ENCODE measurements at places on chromosomes 7 and 10.

- DNase-seq: no peak
These were observed 45.1 kb downstream of the WIPI2 start for GRCh38 chr7:5234852-5235831.

DNA sequence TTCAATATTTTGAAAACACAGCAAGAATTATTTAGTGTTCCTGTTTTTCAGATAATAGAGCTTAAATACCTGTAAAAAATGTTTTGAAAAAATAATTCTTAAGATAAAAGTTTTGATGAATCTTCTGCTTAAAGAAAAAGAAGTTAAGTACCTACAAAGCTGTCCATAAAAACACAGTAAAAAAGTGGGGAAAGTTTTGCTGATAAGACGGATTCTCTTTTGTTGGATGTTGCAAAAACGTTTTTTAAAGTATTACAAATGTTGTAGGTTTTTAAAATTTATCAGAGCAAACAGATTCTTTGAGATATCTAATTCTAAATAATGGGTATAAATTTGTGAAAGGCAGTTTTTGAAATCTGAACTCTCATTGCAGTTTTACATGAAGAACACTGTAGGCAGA lies 12.2 kb downstream of the DMTF1 start:
- no peak for DNase-seq

DNA sequence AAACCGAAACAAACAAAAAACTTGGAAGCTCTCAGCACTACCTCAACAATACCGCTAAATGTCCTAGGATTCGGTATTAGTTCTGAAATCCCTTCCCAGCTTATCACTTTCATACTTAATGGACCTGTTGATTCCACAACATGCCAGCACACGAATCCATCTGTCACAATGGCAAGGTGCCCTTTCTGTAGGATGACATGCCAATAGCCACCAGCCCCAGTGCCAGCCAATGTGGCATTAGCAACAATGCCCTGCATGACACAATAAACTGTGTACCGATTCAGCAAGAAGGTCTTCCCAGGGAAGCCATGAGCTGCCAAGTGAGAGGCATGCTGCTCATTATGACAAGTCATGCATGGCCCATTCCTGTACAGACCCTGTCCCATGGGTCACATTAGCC lies 35.6 kb upstream of the CHCHD3 start:
- DNase-seq: no peak

DNA sequence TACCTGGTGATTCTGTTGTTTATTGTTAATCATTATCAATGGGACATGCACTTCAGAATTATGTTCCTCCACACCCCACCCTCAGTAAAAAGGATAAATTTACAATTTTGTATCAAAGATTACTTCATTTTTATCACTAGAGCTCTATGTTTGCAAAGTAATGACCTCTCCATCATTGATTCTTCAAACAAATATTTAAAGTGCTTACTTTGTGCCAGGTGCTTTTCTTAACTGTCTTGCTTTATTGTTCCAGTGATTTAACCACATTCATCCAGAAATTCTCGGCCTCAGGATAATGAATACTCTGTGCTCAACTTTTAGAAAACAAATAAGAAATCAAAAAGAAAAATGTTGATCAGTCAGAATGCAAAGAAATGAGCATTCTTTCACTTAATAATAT lies 144.9 kb upstream of the FOXP2 start:
- DNase-seq: no peak

DNA sequence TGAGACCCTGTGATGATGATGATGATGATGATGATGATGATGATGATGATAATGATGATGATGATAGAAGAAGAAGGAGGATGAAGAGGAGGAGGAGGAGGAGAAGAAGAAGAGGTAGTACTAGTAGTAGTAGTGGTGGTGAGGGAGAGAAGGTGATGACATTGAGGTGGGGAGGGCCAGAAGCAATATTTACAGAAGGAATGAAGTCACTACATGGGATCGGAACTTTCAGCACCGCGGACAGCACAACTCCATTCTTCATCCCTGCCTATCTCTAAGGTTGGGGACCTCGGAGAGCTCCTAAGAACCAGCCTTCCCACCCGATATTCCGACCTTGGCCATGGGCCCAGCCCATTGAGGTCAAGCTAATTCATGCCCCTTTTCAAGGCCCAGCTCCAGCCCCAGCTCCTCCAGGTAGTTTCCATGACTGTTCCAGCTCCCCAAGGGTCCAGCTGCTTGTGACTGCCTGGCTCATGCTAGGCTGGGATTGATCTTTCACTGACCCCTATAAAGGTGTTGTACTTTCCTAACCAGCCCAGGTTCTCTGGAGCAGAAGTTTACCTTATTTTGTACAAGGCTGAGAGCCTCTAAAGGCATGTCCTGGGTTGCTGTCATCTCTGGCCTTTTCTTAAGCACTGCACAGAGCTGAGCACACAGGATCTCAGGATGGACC lies 10.3 kb downstream of the CRHR2 start:
- peak; percentile 58 for DNase-seq

- DNase-seq: no peak
These were observed 132.7 kb upstream of the RHOBTB1 start for GRCh38 chr10:61076572-61077114.

DNA sequence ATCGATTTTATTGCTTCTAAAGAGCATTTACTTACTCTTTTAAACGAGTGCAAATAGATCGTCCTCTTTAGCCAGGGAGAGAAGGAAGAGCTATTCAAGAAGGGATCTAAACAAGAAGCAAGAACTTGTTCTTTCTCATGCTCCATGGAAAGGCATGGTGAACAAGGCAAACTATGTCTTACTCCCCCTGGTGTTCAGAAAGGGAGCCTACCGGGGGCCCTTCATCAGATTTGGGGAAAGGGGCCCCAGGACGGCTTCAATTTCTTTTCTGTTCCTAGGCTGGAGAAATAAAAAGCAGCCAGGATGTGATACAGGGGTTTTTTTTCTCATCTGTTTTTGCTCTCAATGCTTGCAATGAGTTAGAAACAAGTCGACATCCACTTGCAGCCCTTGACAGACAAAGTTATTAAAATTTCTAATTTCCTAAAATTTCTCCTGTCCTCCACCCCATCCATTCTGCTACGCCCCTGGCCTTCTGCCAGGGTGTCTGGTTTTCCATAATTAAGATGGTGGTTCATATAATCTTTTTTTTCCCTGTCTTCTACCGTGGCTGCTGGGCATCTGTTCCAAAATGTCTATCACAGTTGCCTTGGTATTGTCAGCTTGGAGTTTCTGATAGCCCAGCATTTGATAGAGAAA lies 214.4 kb downstream of the CREB5 start:
- DNase-seq: no peak

DNA sequence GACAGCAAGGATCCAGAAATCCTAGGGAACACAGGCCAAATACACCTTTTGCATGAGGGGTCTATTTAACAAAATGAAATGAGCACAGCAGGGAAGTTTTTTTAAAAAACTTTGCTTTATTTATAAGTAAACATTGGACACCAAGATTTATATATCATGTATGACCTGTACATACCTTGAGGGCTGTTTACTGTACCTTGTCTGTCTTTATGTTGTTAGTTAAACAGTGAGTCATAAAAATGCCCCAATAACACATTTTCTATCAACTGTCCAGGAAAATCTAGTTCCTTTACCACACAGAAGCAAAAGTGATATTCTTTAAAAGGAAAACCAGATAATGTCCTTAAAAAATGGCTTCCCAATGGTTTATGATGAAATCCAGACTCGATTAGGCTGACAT lies 45.1 kb upstream of the AGR3 start:
- no peak for DNase-seq

DNA sequence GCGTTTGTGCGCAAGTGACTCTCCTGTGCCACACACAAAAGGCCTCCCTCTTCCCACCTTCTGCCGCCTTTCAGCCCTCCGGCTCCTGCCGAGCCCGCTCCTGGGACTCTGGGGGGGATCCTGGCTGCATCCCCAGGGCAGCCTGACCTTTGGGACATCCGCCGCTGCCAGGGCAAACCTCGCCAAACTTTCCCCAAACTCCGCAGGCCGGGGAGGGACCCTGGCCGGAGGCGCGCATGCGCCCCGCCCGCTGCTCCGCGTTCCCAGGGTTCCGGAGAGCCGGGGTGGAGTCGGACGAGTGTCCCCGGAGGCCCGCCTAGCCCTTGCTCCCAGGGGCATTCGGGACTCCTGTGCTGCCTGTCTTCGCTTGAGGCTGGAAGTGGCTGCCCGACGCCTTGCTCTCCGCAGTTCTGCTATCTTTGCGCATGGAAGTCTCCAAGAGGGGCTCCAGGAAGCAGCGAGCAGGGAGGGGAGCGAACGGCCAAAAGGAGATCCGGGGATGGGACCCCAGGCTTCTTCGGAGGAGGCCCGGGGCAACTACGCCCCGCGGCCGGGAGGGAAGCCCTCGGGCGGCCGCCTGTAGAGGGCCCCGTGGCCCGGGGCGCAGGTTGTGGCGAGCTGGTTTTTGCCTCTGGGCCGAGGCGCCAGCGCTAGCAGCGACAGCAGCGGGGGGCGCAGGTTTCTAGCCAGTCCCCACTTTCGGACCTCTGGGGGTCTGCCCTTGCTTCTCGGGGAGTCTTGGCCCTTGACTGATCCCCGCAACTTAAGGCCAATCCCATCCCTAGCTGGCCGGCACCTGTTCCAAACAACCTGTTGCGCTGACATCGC lies 7.0 kb downstream of the PTF1A start:
- DNase-seq: no peak

GRCh38 chr7:150919160-150919559 lies 59.0 kb downstream of the KCNH2 start:
- DNase-seq: no peak

- peak; percentile 44 for DNase-seq
These were observed 975 bp upstream of the USP54 start for GRCh38 chr10:73591935-73592699.

GRCh38 chr7:15068324-15068723 lies 165.8 kb upstream of the DGKB start:
- no peak for DNase-seq

- DNase-seq: no peak
These were observed 1.5 kb downstream of the FHIP2A start for GRCh38 chr10:114823077-114823463.

- no peak for DNase-seq
These were observed 8.4 kb downstream of the TCF7L2 start for GRCh38 chr10:112958275-112958995.

DNA sequence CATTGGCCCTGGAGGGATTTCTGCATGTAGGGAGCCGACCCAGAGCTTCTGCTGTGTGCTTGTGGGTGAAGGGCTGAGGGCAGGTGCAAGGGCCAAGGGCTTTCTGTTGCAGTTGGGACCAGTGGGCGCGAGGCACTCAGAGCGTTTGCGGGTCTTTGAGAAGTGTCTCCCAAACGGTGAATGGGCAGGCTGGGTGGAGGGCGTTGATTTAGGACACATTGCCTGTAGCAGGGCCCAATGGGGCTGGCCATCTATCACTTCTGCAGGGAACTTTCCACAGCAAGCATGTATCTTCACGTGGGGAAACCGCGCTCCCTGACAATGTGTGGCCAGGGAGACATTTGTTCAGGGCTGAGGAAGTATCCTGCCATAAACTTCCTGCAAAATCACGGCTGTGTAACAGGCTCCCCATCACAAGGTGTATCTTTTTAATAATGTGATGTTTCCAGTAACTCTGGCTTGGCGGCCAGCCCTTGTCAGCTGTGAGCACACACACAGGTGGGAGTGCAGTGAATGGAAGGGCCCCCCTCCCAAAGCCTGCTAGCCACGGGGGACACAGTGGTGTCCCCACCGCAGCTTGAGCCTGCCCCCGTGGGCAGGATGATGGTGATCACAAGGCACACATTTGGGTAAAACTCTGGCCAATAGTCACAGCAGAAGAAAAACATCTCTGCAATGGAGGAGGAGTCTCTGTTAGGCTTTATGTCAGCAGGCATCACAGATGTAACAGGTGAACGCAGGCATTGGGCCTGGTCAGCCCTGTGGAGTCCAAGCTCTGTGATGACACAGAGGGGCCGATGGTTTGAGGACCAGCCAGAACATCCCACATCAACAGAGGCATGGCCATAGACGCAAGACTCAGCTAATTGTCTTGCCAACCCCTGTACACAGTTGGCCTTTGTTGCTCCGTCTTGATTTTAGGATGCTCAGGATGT lies 84.3 kb downstream of the GLRX3 start:
- no peak for DNase-seq

GRCh38 chr7:126803990-126804389 lies 448.8 kb downstream of the GRM8 start:
- no peak for DNase-seq

DNA sequence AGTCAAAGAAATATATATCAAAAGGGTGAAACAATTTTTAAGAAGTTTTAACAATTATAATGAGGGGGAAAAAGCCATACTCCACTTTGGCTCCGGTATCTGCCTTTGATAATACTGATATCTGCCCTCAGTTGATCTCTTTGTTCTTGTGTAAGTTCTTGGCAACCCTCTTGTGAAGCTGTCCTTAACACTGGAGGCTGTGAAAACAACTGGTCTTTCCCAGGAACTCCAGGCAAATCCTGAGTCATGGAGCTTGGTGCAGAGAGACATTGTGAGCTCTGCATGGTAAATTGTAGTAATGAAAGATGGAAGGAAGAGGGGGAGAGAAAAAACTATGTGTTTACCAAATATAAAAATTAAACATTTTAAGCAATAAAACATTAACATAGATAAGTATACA lies 11.9 kb upstream of the ERVW-1 start:
- no peak for DNase-seq

DNA sequence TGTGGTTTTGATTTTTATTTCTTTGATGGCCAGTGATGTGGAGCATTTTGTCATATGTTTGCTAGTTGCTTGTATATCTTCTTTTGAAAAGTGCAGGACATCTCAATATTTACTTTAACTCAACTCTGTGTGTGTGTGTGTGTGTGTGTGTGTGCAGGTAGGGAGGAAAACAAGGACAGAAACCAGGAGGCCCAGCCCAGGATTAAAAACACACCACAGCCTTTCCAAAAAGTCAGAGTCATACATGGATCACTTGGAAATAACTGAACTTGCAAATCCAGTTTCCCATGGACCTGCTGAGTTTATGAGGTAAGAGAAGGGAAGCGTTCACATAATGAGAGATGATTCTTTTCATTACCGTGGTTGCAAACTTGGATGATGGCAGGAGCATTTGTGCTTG lies 189.9 kb upstream of the LYZL1 start:
- no peak for DNase-seq

- DNase-seq: no peak
These were observed 392.3 kb downstream of the SUGCT start for GRCh38 chr7:40526951-40527715.

DNA sequence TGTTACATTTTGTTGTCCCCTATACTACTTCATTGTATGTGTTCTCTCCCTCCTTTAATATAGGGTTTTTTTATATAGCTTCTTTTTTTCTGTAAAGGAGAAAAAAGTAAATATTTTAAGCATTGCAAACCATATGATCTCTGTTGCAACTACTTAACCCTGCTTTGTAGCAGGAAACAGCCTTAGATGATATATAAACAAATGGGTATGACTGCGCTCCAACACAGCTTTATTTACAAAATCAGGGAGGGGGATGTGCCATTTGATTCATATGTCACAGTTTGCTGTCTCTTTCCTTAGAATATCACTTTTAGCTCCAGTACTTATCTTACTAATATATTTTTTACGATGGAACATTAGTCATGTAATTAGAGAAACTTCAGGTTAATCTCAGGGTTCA lies 155.2 kb upstream of the GNAI1 start:
- no peak for DNase-seq
